CD4-positive, alpha-beta T cell treated with Interleukin-15 for 4 hours (primary cell): ENCODE measurements at places on chromosomes 12 and 14.

- no peak for DNase-seq
Observed at GRCh38 chr12:27002141-27002540, 12.0 kb downstream of the TM7SF3 start.

DNA sequence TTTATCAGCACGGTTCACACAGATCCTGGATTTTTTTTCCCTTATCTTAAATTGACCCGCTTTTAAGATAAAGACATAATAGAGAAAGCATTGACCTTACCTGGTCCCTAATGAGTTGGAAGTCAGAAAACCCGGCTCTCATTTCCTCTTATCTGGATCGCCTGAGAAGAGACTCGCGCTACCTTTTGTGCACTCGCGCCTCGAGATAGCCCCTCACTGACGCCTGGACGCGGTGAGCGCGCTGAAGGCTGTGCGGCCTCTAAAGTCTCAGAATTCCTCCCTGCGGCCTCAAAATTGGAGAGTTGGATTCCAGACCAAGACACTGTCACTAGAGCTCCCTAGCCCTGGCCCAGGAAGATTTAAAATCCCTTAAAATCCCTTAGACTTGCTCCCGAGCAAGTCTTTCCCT lies 7.0 kb downstream of the NKX2-1 start:
- DNase-seq: no peak

GRCh38 chr14:89041257-89041582 lies 216.8 kb downstream of the TTC8 start:
- no peak for DNase-seq

GRCh38 chr12:16261944-16262475 lies 15.5 kb downstream of the SLC15A5 start:
- no peak for DNase-seq

DNA sequence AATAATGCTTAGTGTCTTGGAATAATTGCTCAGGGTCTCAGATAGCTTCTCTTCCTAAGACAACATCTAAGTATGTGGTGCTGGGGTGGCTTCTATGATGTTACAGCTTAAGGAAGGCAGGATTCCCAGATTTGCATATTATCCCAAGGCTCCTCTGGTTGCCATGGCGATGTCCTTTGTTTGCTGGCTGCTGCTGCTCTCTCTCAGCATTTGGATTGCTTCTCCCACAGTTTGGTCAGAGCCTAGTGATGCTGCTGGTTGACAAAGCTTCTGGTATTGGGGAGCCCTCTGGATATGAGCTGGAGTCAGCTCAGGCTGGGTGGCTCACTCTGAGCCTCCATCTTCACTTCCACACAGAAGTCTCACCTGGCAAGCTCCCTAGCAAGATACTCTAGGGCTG lies 56.4 kb upstream of the FBXO33 start:
- DNase-seq: no peak

DNA sequence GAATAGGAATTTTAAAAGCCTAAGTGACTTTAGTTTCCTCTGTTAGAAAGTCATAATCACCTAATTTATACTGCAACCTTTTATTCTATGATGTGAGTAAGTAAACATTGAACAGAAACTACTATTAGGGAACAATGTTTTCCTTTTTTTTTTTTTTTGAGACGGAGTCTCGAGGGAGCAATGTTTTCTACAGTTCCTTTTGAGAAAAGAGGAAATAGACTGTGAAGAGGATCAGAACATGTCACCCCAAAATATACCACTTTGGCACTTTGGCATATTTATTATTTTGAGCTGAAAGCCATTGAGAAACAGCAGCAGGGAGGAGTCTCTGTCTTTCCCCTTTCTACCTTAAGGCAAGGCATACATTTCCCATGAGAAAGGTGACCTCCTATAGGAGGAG lies 162.7 kb upstream of the CNOT2 start:
- DNase-seq: no peak

- peak; percentile 48 for DNase-seq
Observed at GRCh38 chr14:91310606-91311283, 66.2 kb upstream of the GPR68 start.

DNA sequence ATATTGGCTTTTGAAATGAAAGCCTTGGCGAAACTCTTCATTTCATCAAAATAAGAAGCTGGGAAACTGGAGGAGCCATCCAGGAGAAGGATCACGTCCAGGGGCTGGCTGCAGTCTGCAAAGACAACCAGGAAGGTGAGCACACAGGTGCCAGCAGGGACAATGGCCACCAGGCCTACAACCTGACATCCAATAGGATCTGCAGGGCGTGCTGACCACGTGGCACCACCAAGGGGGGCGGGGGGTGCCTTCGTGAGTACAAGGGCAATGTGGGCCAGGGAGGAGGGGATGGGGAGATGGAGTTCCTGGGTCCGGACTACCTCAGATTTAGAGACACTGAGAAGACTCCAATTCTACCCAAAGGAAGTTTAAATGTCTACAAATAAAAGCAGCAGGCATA lies 71.7 kb upstream of the ANO2 start:
- DNase-seq: no peak

DNA sequence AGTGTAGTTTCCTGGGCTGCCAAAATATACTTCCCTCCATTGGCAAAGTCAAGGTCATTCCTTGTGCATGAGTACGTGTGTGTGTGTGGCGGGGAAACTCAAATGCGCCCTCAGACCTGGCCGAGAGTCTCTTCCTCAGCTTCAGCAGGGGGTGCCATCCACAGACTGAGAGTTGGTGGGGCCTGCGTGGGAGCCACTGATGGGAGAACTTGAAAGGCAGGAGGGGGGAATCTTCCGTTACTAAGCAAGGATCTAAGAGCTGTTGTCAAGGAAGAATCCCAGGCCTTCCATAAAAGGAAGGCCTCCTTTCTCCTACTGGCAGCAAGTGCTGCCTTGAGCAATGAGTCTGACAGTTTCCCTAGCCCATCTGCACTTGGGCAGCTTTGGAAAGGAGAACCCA lies 274.9 kb downstream of the EMP1 start:
- no peak for DNase-seq

DNA sequence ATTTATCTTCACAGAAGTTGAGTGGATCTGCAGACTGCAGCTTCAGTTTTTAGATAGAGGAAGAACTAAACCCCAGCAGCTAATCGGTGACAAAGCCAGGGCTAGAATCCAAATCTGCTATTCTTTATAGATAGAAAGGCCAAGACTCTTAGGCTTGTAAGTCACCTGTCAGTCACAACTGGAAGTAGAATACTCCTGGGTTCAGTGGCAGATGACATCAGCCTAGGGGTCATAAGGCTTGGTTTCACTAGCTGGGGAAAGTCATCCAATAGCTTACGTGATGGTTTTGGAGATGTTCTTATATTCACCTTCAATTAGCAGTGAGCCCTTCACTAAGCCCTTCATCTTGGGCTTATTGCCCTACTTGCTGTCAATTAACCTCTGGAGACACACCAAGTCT lies 93.4 kb downstream of the APAF1 start:
- DNase-seq: no peak

DNA sequence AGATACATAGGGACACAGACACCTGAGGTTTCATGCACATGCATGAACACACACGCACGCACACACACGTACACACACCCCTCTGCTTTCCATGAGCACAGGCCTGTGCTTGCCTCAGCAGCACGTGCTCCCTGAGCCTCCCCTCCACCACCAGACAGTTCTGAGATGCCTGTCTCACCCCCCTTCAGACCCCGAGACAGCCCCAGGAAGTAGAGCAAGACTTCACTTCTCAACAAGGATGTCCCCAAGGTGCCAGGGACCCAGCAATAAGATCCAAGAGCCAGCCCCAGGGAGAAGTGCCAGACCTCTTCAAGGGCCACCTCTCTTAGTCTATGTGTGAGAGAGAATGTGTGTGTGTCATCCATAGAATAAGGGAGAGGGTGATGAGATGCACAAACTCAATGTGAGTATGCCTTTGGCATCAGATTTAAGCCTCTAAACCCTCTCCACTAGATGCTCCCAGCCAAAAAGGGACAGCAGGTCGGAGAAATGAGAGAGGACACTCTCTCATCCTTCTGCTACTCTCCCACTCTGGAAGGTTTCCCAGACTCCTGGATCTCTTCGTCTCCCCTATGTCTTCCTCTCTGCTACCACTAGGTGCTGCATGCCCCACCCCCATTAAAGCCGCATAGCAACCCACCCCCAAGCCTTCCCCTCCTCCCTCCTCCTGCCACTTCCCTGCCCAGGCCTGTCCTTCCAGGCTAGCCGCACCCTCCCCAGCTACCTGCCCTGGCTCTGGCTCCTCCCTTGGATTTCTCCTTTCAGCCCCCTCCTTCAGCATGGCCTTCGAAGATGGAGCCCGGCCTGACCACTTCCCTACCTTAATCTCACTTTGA lies 7.7 kb downstream of the RARG start:
- no peak for DNase-seq

DNA sequence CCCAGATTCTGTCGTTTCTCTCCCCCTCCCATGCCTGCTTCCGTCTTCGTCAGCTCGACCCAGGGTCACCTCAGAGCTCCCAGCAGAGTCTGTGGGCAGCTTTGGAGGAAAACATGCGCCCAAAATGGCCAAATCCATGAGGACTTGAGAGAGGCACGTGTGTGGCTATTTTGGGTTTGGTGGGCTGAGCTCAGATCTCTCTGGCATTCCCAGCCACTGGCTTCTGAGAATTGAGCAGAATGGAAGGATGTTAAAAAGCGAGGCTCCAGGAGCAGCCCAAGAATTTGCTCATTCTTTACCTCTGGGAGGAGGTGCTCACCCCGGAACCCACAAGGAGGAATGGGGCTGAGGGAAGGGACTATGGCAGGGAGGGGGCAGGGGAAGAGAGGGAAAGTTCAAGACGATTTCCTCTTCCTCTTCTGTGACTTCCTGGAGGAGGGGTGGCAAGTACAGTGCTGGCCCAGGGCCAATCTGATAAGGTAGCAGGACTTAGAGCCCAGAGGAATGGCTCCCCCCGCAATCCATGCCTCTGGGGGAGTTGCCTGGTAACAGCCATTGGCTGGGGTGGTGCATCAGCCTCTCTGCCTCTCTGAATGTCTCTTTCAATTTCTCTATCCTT lies 20.1 kb downstream of the TSPAN9 start:
- no peak for DNase-seq

- no peak for DNase-seq
Observed at GRCh38 chr12:12399776-12400305, 43.0 kb downstream of the BORCS5 start.
